ENCODE measurements at places on chromosomes 2 and 18.

DNA sequence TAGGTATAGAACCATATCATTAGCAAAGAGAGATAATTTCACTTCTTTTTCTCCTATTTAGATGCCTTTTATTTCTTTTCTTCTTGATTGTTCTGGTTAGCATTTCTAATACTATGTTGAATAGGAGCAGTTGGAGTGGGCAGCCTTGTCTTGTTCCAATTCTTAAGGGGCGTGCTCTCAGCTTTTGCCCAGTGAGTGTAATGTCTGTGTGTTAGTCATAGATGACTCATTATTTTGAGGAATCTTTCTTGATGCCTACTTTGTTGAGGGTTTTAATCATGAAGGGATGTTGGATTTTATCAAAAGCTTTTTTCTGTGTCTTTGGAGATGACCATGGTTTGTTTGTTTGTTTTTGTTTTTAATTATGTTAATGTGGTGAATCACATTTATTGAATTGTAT is 1453.1 kb upstream of the SLC39A10 start:
- DNase-seq, result no peak

DNA sequence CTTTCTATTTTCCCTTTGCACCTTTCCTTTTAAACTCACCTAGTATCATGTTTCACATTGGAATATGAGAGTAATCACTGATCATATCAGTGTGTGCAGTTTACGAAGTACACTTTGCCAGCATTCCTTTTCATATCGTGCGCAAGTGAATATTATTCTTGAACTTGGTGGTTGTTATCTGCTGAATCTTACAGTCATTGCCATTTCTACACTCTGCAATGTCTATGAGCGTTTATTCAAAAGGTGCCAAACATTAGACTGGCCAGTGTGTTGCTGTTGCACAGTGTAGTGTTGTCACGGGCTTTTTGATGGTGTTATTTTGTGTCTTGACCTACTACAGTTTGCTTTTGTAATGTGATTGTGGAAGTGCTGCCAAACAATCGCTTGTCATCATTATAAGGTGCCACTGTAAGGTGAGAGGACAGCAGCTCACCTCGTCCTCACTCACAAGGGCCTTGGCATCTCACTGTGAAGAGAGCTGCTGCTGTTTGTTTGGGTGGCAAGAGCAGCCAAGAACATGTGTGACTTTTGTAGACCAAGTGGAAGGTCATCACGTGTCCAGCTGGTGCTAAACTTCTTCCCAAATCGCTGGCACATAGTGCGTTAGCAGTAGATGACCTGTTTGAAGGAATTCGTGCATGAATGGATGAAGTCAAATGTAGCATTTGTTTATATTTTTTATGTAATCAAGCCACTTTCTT is 113.3 kb downstream of the MYO1B start:
- no peak for DNase-seq

DNA sequence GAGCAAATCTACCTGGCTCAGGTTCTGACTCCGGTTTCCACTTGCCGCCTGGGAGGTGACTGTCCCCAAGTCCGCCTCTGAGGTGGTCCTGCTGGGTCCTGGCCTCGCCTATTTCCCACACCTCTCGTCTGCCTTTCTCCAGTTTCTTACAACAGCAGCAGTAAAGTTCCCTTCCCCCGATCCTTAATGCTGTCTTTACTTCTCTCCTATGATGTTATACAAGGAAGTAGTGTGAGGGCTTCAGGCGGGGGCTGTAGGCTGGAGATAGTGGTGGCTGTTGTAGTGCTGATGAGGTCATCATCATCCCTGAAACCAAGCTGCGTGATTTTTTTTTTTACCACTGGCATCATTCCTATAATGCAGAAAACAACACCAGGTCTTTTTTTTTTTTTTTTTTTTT is 18.9 kb downstream of the TGIF1 start:
- no peak for DNase-seq

DNA sequence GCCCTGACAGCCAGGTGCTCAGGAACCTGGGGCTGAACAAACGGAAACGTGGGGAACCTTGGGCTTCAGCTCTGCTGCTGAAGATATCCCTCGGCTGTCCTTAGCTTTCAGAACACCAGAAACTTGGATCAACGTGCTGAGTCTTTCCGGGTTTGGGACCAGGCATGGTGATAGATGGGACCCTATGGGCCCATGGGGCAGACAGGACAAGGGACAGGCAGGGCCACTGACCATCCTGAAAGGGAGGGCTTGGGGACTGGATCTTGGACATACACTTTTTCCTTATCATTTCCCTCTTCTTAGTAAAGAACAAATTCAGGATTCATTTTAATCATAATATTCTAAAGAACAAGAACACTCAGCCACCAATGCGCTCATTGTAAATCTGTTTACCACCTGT is 16.3 kb upstream of the HES6 start:
- DNase-seq, result no peak

DNA sequence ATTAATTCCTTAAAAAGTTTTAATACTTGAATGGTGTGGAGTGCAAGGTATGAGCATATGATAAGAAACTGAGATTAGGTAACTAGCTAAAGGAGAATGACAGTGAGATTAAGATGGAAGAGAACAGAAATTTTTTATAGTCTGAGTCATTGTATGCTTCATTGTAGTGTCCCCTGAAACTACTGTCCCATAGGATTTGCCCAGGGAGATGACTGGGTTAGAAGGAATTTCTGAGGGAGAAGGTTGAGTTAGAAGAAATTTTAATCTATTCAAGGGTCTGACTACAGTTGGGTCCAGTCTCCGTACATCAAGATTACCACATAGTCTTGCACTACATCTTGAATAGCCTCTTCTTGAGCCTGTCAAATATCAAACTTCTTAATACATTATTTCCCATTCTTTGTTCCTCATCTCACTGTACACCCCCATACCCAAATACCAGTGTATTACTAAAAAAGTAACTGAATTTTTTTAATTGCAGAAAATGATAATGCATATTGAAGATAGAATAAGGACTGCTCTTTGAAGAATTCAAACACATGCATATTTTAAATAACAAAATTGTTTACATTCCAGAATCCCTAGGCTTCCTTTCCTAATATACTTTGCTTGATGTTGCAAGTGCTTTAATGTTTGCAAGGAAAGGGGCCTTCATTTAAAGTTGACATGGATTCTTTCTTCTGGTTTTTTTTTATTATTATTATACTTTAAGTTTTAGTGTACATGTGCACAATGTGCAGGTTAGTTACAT is 314.3 kb upstream of the COL3A1 start:
- no peak for DNase-seq

DNA sequence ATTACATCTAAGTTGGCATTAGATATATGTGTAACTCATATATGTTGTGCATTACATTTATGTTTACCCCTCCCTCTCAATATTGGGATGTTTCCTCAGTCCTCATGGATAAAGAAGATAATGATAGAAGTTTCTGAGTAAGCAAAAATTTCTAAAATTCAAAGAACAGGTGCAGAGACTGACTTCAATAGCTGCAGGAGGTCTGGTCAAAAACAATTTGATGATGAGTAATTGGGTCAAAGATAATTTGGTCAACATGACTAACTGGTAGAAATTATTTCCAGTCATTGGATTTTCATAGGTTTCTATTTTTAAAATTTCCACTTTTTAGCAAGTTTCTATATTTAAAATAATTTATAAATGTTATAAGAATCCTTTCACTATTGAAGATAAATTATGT is 1130.9 kb upstream of the SLC39A10 start:
- no peak for DNase-seq

DNA sequence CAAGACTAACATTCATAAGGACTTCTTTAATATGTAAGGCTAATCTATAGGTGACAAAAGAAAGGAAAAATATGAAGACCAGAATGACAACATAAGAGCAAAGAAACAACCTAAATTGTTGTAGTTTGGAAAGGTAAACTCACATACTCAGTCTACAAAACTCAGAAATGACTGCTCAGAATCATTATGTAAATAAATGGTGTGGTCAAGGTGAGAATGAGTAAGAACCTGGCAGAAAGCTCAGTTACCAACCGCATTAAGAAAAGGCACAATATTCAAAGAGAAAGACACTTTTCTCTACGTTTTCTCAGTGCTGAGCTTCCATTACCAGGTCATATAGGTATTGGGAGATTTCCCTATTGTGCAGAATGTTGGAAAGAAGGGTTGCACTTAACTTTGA is 15.8 kb downstream of the ATF2 start:
- DNase-seq, result no peak

- DNase-seq, result no peak
Observed at GRCh38 chr18:69763002-69763401, 184.7 kb downstream of the CD226 start.

- DNase-seq, result no peak
Observed at GRCh38 chr2:18704276-18704675, 114.9 kb upstream of the NT5C1B start.

GRCh38 chr18:73980289-73980979 is 167.2 kb downstream of the FBXO15 start:
- DNase-seq, result no peak

DNA sequence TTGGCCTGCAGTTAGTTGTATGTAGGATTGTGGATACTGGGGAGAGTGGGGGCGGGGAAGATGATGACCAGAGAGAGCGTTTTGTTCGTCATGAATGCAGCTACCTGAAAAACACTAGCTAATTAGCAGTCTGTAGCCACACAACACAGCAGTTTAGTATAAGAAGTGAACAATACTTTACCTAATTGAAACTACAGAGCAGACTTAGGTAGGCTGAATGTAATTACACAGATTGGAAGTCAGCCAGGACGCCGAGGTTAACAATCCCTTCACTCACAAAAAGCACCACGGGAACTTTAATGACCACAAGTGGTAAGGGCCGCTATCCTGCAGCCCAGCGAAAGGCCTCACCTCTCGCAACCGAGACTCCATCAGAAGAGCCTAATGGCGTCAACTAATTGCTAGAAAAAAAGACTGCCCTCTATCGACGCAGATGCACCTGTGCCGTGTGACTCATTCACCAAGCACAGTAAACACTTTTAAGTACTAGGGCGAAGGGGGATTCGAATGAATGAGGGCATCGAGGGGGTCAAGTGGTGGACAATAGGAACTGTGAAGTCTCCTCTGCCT is 591.0 kb downstream of the ARHGAP15 start:
- DNase-seq, result no peak

DNA sequence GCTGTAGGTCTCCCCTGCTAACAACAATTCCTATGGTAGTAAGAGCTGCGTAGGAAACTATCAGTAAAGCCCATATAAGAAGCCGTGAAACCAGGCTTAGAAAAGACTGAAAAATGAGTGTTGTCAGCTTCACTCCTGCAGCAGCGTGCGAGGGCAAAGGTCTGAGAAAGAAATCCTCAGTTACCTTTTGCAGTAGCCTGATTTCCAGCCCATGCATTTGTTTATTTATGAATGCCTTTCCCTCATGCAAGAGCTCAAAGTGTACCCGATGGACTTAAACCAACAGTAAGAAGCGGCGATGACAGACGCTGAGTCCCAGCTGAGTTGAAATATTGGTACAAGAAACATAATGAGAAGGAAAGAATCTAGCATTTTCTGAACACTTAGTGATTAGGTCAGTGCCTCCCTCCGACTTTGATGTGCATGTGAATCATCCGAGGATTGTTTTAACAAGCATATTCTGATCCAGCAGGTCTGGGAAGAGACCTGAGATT is 15.0 kb upstream of the POLI start:
- DNase-seq, result no peak

DNA sequence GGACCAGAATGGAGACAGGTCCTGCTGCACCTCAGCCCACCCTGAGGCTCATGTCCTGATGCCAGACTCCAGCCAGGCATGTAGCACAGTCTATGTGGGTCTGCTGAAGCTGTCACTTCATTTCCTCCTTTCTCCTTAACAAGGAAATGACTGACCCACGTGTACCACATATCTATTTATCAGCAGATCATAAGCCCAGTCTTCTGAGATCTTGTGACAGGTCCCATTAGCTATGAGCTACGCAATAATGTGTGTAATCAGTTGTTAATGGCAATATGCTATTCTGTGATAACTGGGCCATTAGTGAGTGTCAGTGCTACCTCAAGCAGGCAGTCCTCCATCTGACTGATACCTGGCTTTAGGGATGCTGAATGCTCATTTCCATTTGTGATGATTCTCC is 615.3 kb downstream of the BCL11A start:
- DNase-seq, result no peak

DNA sequence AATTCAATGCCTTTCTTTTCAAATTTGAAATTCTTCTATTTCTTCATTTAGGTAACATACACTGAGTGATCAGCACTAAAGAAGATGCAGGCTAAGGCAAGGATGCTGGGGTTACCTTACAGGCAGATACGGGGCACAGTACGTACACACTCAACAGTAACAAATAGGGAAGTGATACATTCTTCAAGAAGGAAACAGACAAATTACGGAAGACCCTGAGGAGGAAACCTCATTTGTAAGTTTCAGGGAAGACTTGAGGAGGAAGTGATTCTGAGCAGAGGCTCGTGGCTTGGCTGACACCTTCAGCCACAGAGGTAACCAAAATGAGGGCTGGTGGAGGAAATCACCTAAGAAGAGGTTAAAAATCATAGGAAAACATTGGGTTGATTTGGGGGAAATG is 1108.3 kb upstream of the KLHL29 start:
- no peak for DNase-seq

GRCh38 chr2:178105566-178105965 is 6.7 kb upstream of the RBM45 start:
- no peak for DNase-seq

DNA sequence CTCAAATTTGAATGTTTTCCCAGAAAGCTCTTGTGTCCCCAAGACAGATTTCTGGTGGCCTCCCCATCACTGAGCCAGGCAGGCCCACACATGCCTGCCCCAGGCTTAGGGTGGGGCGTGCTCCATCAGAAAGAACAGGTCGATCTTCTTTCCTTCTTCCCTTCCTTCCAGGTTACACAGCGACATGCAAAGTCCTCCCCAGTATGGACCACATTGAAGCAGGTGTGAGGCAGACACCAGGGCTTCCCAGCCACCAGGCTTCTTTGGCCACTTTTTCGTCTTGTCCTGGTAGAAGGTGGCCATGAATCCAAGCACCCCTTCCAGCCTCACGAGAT is 41.4 kb upstream of the LAPTM4A start:
- DNase-seq, result no peak

GRCh38 chr2:216188956-216189355 is 79.8 kb downstream of the XRCC5 start:
- DNase-seq, result no peak

GRCh38 chr2:101152272-101153076 is 1.3 kb upstream of the TBC1D8 start:
- no peak for DNase-seq

DNA sequence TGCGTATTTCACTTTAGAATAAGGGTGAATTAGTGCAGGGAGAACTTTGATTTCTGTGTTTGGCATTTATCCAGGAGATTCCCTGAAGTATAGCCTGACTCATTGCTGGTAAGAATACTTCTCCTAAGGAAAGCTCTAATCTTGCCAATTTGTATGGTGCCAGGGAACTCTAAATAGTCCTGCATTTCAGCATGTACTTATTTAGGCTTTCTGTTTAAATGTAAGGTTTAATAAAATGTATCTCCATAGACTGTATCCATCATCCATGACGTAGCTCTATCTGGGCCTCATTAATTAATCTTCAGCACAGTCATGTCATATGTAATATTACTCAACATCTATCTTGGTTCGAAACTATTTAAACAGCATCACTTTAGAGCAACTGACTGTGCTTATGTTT is 127.7 kb downstream of the DOK6 start:
- DNase-seq, result no peak

- no peak for DNase-seq
Observed at GRCh38 chr18:3281456-3282400, 19.8 kb downstream of the MYL12B start.

GRCh38 chr2:110101280-110101844 is 14.3 kb downstream of the MALL start:
- DNase-seq, result no peak

- no peak for DNase-seq
Observed at GRCh38 chr18:13465124-13465446, 246.5 kb downstream of the LDLRAD4 start.
